ENCODE measurements at places on chromosomes 4 and X. TPM values are rescaled to one million over a fixed set of nuclear protein-coding genes. Genes with fewer than 3 reads are reported as not detected.

CTAG1B gene
- not detected for total RNA-seq

CT47A1 gene
- total RNA-seq: not detected

SYTL5 gene
- not detected for total RNA-seq

ARMCX4 gene
- 6.8 TPM for total RNA-seq

CLTRN gene
- 0.80 TPM for total RNA-seq

HSD17B13 gene
- total RNA-seq: not detected

HPSE gene
- 6.5 TPM for total RNA-seq

IL2 gene
- 37.7 TPM for total RNA-seq

SH3RF1 gene
- 0.87 TPM for total RNA-seq

CENPVL2 gene
- total RNA-seq: not detected

MAGEA4 gene
- total RNA-seq: not detected

DSPP gene
- not detected for total RNA-seq

ALAS2 gene
- not detected for total RNA-seq

ASMT gene
- total RNA-seq: not detected

TMSB15C gene
- total RNA-seq: 2.2 TPM

SPANXB1 gene
- total RNA-seq: not detected

EBP gene
- total RNA-seq: 165 TPM

DCLK2 gene
- not detected for total RNA-seq

WDR1 gene
- total RNA-seq: 385 TPM

PPP2R2C gene
- total RNA-seq: not detected

MAGEE2 gene
- total RNA-seq: not detected

Data from activated naive CD8-positive, alpha-beta T cell treated with anti-CD3 and anti-CD28 coated beads for 36 hours (primary cell).